ENCODE measurements at places on chromosomes 3 and 15.

DNA sequence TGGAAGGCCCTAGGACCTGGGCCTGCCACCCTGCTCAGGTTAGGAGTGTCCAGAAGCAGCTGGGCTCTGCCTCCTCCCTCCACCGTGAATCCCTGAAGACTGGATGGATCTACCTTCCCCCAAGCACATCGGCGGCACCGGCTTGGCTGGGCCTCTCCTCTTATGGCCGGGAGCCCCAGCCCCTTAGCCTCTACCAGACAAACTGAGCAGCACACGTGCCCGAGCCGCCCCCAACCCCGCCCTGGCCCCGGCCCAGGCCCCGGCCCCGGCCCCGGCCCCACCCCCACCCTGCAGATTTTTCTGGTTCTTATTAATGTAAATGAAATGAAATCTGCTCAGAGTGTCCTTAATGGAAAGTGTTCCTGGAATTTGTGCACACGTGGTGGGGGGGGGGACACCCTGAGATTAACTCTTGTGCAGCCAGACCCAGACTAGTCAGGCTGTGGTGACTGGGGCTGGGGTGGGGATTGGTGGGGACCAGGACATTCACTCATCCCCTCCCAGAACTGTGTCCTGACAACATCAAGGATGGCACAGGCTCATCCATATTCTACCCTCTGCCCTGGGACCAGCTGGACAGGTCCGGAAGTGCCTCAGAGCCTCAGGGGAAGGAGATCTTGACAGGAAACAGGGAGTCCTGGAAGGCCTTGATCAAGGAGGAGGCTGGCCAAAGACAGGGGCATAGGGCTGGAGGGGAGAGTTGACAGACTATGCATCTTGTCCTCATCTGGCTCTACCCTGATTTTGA is 30.9 kb upstream of the SEMA3F start:
- DNase-seq, result no peak

DNA sequence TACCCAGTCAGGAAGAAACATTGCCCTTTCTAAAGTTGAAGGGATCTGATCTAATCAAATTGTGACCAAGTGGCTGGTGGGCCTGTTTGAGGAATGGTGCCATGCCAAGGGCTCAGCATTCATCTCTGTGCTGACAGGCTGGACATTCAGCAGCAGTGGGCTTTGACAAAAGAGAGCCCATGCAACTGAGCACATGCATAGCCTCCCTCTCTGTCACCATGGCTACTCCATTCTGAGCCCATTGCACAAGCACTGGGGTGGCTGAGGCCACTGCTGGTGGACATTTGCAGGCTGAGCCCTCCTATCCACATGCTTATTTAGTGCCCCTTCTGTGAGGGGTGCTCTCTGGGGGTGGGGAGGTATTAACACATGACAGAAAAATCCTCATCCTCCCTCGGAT is 28.6 kb upstream of the TNFSF10 start:
- DNase-seq, result no peak

GRCh38 chr15:71471347-71471746 is 339.0 kb upstream of the NR2E3 start:
- DNase-seq, result no peak

GRCh38 chr15:83030021-83030420 is 18.6 kb upstream of the C15orf40 start:
- DNase-seq, result no peak

DNA sequence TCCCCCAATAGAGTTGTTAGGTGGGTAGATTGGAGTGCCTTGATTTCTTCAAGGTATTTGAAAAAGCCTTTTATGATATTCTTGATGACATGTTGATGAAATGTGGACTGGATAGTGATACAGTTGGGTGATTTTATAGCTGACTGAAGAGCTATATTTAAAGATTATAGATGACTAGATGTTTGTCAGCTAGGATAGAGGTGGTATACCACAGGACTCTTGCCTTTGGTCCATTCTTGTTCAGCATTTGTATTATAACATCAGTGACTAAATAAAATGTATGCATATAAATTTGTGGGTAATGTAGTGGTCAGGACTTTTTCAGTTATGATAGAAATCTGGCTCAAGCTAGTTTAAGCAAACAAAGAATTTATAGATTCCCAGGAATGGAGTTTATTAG is 143.9 kb downstream of the ZNF609 start:
- DNase-seq, result no peak

GRCh38 chr15:70156671-70157271 is 59.1 kb upstream of the TLE3 start:
- DNase-seq, result no peak

- no peak for DNase-seq
Observed at GRCh38 chr15:28252831-28253230, 69.1 kb downstream of the HERC2 start.

DNA sequence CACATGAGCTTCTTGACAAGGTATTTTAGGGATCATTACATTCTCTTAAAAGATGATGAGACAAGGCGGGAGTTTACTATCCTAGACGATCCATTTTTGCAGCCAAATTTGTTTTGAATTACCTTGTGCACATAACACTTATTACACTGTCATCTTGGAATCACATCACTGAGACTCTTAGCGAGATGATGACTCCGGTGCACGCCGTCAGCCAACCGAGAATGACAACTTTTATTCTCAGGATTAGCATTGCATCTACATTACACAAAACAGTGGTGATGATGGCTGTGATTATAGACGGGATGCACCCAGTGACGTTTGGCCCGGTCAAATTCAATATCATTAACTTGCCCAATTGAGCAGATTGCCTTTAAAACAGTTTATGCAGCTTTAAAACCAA is 216.1 kb downstream of the PDZRN3 start:
- no peak for DNase-seq

- no peak for DNase-seq
Observed at GRCh38 chr3:72142028-72142427, 357.1 kb upstream of the PROK2 start.

All from activated naive CD8-positive, alpha-beta T cell treated with anti-CD3 and anti-CD28 coated beads, Interleukin-2, amount 50 U/mL, for 16 hours (primary cell).